Activated CD8-positive, alpha-beta memory T cell treated with anti-CD3 and anti-CD28 coated beads, Interleukin-2, amount 10 ng/mL, durations not matched to agents 7 days and 5 days (primary cell): ENCODE measurements at places on chromosomes 13 and 19. TPM values are rescaled to one million over a fixed set of nuclear protein-coding genes. Genes with fewer than 3 reads are reported as not detected.

- no peak for DNase-seq
- no peaks in the 10 kb centered on the region for H3K27me3 ChIP-seq
- H3K4me1 ChIP-seq = no peaks in the 10 kb centered on the region
- H3K36me3 ChIP-seq = no peaks in the 10 kb centered on the region
- no peak overlapping the region for H3K4me3 ChIP-seq
Measured at GRCh38 chr19:7955696-7956095, 12.2 kb upstream of the TIMM44 start.

- no peaks in the 10 kb centered on the region for H3K27me3 ChIP-seq
- no peak overlapping the region for H3K27ac ChIP-seq
- no peak for DNase-seq
- no peaks in the 10 kb centered on the region for H3K4me1 ChIP-seq
- H3K36me3 ChIP-seq = no peaks in the 10 kb centered on the region
- no peak overlapping the region for H3K4me3 ChIP-seq
Measured at GRCh38 chr19:13548131-13548530, 41.9 kb upstream of the CACNA1A start.

DNA sequence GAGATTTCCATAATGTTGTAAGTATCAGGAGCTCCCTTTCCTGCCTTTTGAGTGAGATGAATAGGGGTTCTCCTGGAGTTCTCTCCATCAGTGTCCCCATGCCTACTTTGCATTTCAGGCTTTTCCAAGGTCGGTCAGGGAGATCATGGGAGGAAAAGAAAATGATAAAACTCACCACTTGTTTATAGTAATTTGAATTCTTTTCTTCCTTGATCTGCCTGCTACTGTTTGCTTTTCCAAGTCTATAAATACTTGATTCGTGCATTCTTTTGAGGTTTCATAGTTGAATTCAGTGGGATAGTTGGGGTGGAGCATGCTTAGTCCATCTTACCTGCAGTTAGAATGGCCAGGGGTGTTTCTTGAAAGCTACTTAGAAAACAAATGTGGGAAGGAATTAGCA, 51.5 kb downstream of the PCCA start:
- H3K36me3 ChIP-seq = peaks cover 30% of the 10 kb centered on the region
- H3K4me1 ChIP-seq = peaks cover 10% of the 10 kb centered on the region
- no peak overlapping the region for H3K27ac ChIP-seq
- DNase-seq = no peak
- H3K4me3 ChIP-seq = no peak overlapping the region

- peak overlapping the region; percentile 66 for H3K4me3 ChIP-seq
- H3K27ac ChIP-seq = peak overlapping the region; percentile 48
- no peak for DNase-seq
- H3K36me3 ChIP-seq = peaks cover 4% of the 10 kb centered on the region
- no peaks in the 10 kb centered on the region for H3K27me3 ChIP-seq
Measured at GRCh38 chr19:21604351-21604926, 99.0 kb downstream of the ZNF429 start.

- H3K27ac ChIP-seq = no peak overlapping the region
- DNase-seq = no peak
- no peaks in the 10 kb centered on the region for H3K4me1 ChIP-seq
- no peaks in the 10 kb centered on the region for H3K36me3 ChIP-seq
- H3K27me3 ChIP-seq = no peaks in the 10 kb centered on the region
Measured at GRCh38 chr13:100549316-100549715, 39.3 kb downstream of the GGACT start.

GRCh38 chr19:30226464-30227011, 145.6 kb upstream of the ZNF536 start:
- H3K36me3 ChIP-seq = peaks cover 5% of the 10 kb centered on the region
- no peak for DNase-seq
- peak overlapping the region; percentile 62 for H3K27ac ChIP-seq

- H3K4me1 ChIP-seq = no peaks in the 10 kb centered on the region
- H3K36me3 ChIP-seq = no peaks in the 10 kb centered on the region
- DNase-seq = no peak
- H3K27me3 ChIP-seq = no peaks in the 10 kb centered on the region
- no peak overlapping the region for H3K4me3 ChIP-seq
- H3K27ac ChIP-seq = no peak overlapping the region
Measured at GRCh38 chr13:34421858-34422475, 520.1 kb upstream of the NBEA start.

- peaks cover under 1% of the 10 kb centered on the region for H3K4me1 ChIP-seq
- H3K27me3 ChIP-seq = no peaks in the 10 kb centered on the region
- DNase-seq = no peak
- peaks cover 7% of the 10 kb centered on the region for H3K36me3 ChIP-seq
- H3K4me3 ChIP-seq = no peak overlapping the region
Measured at GRCh38 chr13:20482275-20482761, 43.3 kb downstream of the CRYL1 start.

DNA sequence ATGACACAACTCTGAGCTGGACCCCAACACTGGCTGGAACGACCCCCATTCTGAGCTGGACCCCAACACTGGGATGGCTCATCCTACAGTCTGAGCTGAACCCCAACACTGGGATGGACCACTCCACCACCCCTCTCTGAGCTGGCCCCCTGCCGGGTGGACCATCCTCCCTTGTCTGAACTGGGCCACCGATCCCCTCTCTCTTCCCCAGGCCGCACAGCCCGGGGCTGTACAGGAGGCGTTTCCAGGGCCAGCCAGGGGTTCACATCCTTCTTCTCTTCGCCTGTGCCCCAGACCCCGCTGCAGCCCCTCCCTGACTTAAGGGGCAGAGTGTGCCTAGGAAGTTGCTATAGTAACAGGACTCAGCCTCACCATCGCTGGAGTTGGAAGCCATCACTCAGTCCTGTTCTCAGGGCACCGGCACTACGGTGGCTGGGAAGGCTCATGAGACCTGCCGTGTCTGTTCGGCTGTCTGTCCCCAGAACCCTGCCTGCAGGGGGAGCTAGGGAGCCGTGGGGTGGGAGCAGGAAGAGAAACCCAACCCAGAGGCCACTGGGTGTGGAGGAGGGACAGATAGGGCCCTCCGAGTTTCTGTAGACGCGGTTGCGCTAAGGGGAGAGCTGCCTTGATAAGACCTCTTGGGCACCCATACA, 3.7 kb downstream of the PRKACA start:
- H3K4me3 ChIP-seq = no peak overlapping the region
- no peaks in the 10 kb centered on the region for H3K27me3 ChIP-seq
- H3K4me1 ChIP-seq = peaks cover 44% of the 10 kb centered on the region
- no peaks in the 10 kb centered on the region for H3K36me3 ChIP-seq

DNA sequence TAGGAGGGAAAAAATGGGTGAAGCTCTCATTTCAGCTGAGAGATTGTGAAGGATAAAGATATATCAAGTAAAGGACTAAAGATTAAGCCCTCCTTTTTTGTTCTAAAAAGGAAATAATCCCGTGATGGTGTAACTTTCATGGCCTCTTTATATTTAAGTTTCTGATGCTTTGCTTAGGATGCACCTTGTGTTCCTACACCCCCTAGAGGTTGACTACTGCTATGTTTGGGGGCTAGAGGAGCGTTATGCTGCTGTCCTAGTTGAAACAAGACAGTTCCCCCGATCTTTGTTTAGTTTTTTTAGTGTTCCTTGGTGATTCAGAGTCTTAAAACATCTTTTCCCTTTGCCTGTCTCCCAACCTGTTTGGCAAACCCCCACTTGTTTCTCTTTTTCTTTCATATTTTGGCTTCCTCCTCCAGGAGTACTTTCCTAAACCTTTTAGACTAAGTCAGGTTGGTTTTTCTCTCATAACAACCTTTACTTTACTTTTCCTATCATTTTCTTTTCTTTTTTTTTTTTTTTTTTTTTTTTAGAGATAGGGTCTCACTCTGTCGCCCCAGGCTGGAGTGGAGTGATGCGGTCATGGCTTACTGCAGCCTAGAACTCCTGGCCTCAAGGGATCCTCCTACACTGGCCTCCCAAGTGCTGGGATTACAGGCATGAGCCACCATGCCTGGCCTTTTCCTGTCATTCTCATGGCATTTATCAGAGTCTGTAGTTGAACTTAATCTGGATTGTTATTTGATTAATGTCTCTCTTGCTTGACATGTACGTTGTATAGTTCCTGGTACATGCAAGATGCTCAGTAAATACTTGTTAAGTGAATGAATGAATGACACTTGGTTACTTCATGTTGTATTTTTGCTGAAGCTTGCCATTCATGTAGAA, 2.8 kb downstream of the UBA2 start:
- no peaks in the 10 kb centered on the region for H3K27me3 ChIP-seq
- peaks cover 32% of the 10 kb centered on the region for H3K4me1 ChIP-seq
- H3K27ac ChIP-seq = peak overlapping the region; percentile 76
- peak overlapping the region; percentile 89 for H3K4me3 ChIP-seq

GRCh38 chr19:4324228-4324627, 14.4 kb downstream of the STAP2 start:
- no peak overlapping the region for H3K27ac ChIP-seq
- H3K4me1 ChIP-seq = peaks cover 23% of the 10 kb centered on the region
- no peak overlapping the region for H3K4me3 ChIP-seq
- peaks cover 8% of the 10 kb centered on the region for H3K36me3 ChIP-seq

DNA sequence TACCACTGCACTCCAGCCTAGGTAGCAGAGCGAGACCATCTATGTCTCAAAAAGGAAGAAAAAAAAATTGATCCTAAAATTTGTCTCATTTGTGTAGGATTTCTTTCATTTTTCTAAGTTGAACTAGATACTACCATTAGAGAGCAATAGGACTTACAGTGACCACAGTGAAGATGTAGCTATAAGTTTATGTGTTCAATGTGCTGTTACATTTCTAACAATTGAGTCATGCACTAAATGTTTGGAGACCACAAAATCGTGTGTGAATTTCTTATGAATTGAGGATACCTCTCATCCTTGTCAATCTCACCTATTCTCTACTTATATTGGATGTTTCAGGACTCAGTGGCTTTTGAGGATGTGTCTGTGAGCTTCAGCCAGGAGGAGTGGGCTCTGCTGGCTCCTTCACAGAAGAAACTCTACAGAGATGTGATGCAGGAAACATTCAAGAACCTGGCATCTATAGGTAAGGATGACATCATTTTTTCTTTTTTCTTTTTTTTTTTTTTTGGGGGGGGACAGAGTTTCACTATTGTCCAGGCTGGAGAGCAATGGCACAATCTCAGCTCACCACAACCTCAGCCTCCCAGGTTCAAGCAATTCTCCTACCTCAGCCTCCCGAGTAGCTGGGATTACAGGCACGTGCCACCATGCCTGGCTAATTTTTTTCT, 12.8 kb downstream of the ZNF791 start:
- H3K27ac ChIP-seq = no peak overlapping the region
- H3K4me3 ChIP-seq = no peak overlapping the region
- no peak for DNase-seq
- H3K27me3 ChIP-seq = no peaks in the 10 kb centered on the region
- no peaks in the 10 kb centered on the region for H3K4me1 ChIP-seq

- H3K36me3 ChIP-seq = peaks cover 1% of the 10 kb centered on the region
- peaks cover 28% of the 10 kb centered on the region for H3K4me1 ChIP-seq
- H3K4me3 ChIP-seq = no peak overlapping the region
- DNase-seq = peak; percentile 86
- H3K27me3 ChIP-seq = no peaks in the 10 kb centered on the region
Measured at GRCh38 chr13:33723772-33724435, 94.0 kb upstream of the RFC3 start.

- no peaks in the 10 kb centered on the region for H3K4me1 ChIP-seq
- no peaks in the 10 kb centered on the region for H3K36me3 ChIP-seq
- H3K27me3 ChIP-seq = no peaks in the 10 kb centered on the region
- no peak overlapping the region for H3K27ac ChIP-seq
- H3K4me3 ChIP-seq = no peak overlapping the region
Measured at GRCh38 chr19:21233691-21234090, 91.9 kb downstream of the ZNF431 start.

DNA sequence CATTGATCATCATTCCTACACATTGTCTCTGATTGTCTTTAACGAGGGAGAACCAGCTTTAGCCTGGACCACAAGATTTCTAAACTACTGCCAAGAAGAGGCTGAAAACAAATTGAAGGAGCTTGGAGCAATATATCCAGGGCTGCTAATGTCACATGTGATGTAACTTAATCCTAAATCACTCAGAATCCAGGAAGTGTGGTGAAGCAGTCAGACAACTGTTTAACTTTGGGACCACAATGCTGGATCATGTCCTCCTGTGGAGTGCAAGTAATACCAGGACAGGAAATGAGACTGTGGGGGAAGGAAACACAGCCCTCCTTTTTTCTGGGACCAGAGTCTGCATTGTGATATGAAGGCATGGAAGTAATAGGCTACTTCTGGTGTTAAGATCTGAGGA, 430.2 kb downstream of the KCTD12 start:
- H3K4me1 ChIP-seq = no peaks in the 10 kb centered on the region
- H3K27ac ChIP-seq = no peak overlapping the region
- DNase-seq = no peak
- H3K36me3 ChIP-seq = no peaks in the 10 kb centered on the region

DNA sequence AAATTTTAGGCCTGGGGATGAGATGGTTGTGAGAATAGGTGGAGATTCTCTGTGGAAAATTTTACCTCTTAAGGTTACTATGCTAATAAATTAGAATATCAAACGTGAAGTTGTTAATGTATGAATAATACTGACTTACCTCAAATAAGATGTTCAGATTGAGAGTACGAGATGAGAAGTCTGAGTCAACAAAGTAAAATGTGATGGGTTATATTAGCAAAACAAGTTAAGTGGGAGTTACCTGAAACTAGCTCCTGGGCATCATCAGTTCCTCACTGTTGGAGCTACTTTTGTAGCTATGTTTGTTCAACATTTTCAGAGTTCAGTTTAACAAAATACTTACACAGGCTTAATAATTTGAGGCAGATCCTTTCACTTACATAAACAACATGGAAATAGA, 108.6 kb downstream of the PIBF1 start:
- no peak for DNase-seq
- H3K4me1 ChIP-seq = no peaks in the 10 kb centered on the region
- no peak overlapping the region for H3K4me3 ChIP-seq
- no peaks in the 10 kb centered on the region for H3K27me3 ChIP-seq
- H3K27ac ChIP-seq = no peak overlapping the region

GRCh38 chr13:74883834-74884233, 598.1 kb downstream of the TBC1D4 start:
- no peak overlapping the region for H3K4me3 ChIP-seq
- H3K36me3 ChIP-seq = no peaks in the 10 kb centered on the region
- no peak overlapping the region for H3K27ac ChIP-seq
- H3K27me3 ChIP-seq = no peaks in the 10 kb centered on the region
- no peaks in the 10 kb centered on the region for H3K4me1 ChIP-seq

The KANK2 gene
- total RNA-seq = 2.3 TPM

The ZNF418 gene
- 6.6 TPM for total RNA-seq

The TMEM255B gene
- 0.87 TPM for total RNA-seq

The PBX4 gene
- 39.9 TPM for total RNA-seq

The SIGLEC12 gene
- 0.98 TPM for total RNA-seq

The THSD1 gene
- total RNA-seq = 0.26 TPM

The ADGRE2 gene
- total RNA-seq = 0.50 TPM

The CYSLTR2 gene
- total RNA-seq = 2.7 TPM

The MYO1F gene
- total RNA-seq = 250 TPM

The PIK3R2 gene
- 8.0 TPM for total RNA-seq

The CHAMP1 gene
- 37.0 TPM for total RNA-seq

The PTGER1 gene
- not detected for total RNA-seq

The CAPS gene
- total RNA-seq = 7.3 TPM

The EBI3 gene
- total RNA-seq = 14.7 TPM

The ODAD3 gene
- 0.54 TPM for total RNA-seq
